MM.1S (cell line): ENCODE measurements at places on chromosomes 11 and 22.

DNA sequence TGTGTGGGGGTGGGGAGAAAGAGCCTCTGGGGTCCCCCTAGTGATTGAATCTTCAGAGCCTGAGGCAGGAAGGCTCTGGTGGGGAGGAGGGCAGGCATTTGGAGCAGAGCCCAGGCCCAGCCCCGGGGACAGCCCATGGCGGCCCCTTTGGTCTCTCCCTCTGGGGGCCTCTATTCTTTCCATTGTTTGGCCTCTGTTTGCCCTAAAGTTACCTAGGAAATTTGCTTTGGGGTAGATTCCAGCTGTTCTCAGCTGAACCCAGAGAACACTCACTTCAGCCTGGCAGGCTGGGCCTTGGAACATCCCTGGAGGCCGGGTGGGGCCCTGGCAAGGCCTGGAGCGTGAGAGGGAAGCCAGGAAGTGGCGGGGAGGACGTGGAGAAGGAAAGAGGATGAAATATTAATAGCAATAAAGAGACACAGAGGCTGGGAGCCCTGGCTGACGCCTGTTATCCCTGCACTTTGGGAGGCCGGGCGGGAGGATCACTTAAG is 22.9 kb upstream of the A4GALT start:
- H3K4me1 ChIP-seq = no peaks in the 10 kb centered on the region
- no peak overlapping the region for H3K27ac ChIP-seq
- no peaks in the 10 kb centered on the region for H3K27me3 ChIP-seq
- no peaks in the 10 kb centered on the region for H3K36me3 ChIP-seq
- no peak for DNase-seq

DNA sequence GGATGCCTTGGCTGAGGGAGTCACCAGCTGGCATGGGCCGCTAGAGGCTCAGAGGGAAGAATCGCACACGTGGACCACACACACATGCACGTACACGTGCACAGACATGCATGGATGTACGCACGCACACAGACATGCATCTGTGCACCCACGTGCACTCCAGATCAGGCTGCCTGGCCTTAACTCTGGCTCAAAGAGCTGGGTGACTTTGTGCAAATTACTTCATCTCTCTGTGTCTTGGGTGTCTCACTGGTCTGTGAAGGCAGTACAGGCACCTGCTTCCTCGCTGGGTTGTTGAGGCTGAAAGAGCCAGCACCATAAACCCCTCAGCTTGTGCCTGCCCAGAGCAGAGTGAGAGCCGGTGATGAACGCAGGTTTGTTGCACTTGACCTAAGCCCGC is 28.7 kb downstream of the TMPRSS6 start:
- no peaks in the 10 kb centered on the region for H3K4me1 ChIP-seq
- no peak overlapping the region for H3K4me3 ChIP-seq
- H3K27ac ChIP-seq = no peak overlapping the region
- peaks cover 92% of the 10 kb centered on the region for H3K27me3 ChIP-seq
- no peaks in the 10 kb centered on the region for H3K36me3 ChIP-seq

DNA sequence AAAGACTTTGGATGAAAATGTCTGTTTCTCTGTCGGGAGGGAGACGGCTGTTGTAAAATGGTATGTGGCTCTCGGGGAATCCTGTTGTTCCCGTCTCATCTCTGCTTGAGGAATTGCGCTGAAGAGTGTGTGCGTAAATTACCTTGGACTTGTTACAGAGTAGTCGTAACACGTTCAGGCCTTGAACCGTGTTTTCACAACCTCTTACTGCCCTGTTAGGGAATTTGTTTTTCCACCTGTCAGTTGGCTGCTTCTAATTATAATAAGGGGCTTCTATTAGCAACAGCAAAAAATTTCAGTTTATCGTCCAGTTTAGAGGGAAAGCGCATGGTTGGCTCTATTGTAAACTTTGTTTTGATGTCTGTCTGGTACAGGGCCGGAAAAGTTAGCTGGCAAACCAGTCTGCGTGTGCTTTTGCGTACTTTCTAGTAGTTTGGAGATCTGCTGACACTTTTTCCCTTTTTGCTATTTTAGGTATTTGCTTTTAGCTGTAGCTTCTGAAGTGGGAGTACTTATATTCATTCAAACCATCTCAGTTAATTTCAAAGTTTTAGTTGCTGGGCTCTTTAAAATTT is 1.5 kb downstream of the HIPK3 start:
- no peaks in the 10 kb centered on the region for H3K36me3 ChIP-seq
- H3K4me3 ChIP-seq = peak overlapping the region; percentile 93
- H3K27me3 ChIP-seq = no peaks in the 10 kb centered on the region
- H3K4me1 ChIP-seq = peaks cover 10% of the 10 kb centered on the region; the same call in 1 of the 2 replicates
- H3K27ac ChIP-seq = peak overlapping the region; percentile 88

- no peak for DNase-seq
- H3K27ac ChIP-seq = no peak overlapping the region
- no peaks in the 10 kb centered on the region for H3K27me3 ChIP-seq
- no peaks in the 10 kb centered on the region for H3K4me1 ChIP-seq
Observed at GRCh38 chr11:45730014-45730413, 64.6 kb upstream of the CHST1 start.

DNA sequence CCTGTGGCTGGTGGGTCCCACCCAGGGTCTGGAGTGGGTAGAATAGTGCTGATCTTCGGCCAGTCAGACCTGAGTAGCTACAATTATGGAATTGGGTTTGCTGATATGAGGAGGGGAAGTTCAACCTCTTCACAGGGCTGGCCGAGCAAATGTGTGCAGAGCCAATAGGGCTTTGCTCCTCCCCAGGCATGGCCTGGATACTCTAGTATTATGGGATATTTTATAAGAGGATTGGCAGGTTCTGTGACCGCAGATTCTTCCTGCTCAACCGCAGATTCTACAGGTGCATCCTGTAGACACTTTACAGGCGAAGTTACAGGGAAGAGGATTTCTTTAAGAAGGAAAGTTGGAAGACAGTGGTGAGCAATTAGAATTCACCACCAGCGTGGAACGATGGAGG is 44.3 kb downstream of the TBC1D22A start:
- H3K36me3 ChIP-seq = no peaks in the 10 kb centered on the region
- peak; percentile 38 for DNase-seq
- no peak overlapping the region for H3K4me3 ChIP-seq
- peaks cover 12% of the 10 kb centered on the region for H3K4me1 ChIP-seq
